ENCODE measurements at places on chromosomes 4 and X.

- DNase-seq, result no peak
Measured at GRCh38 chrX:57752866-57753265, 72.8 kb upstream of the NLRP2B start.

DNA sequence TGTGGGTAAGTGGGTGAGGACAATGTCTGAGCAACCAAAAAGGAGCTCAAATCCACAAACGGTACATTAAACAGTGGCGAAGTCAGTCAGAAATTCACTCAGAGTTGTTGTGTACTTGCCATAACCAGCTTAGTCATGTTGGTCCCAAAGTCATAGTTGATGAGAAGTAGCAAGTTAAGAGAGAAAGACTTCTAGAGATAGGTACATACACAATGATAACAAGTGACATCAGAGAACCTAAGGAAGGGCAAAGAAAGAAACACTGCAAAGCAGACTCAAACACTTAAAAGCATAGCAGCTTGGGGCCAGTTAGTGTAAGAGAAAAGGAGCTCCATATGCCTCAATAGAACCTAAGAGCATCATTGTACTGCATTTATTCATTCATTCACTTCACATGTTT, 30.2 kb downstream of the DYNLT3 start:
- no peak for DNase-seq

- no peak for DNase-seq
Measured at GRCh38 chr4:80425124-80426100, 89.9 kb downstream of the CFAP299 start.

- peak; percentile 17 for DNase-seq
Measured at GRCh38 chr4:57190601-57191481, 80.7 kb upstream of the IGFBP7 start.

DNA sequence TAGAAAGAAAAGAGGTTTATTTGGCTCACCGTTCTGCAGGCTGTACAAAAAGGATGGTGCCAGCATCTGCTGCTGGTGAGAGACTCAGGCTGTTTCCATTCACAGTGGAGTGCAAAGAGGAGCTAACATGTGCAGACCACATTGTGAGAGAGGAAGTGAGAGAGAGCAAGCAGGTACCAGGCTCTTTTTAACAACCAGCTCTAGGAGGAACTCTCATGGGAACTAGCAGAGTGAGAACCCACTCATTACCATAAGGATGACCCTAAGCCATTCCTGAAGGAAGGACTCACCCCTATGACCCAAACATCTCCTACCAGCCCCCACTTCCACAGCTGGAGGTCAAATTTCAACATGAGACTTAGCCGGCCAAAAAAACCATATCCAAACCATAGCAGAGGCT, 158.6 kb upstream of the ADGRL3 start:
- DNase-seq, result no peak

DNA sequence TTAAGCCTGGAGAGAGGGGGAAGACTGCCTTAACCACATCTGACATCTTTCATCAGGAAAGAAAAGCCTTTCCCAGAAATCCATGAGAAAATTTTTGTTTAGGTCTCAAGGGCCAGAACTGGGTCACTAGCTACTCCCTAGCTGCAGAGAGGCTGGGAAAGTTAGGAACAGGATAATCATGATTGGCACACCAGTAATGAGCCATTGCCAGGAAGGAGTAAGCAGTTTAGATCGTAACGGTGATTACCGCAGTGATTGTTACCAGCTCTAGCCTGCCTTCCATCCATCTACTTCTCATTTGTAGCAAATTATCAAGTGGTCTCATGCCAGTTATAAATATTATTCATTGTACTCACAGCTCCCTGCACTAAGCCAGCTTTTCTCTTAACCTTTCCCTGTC, 22.7 kb upstream of the STX18 start:
- DNase-seq, result no peak

GRCh38 chr4:181659876-181660275, 583.3 kb upstream of the TENM3 start:
- no peak for DNase-seq
